Stimulated activated CD8-positive, alpha-beta memory T cell treated with anti-CD3 and anti-CD28 coated beads, Interleukin-15, amount 100 ng/mL, for 1 hour (primary cell): ENCODE measurements at places on chromosomes 13 and 19.

DNA sequence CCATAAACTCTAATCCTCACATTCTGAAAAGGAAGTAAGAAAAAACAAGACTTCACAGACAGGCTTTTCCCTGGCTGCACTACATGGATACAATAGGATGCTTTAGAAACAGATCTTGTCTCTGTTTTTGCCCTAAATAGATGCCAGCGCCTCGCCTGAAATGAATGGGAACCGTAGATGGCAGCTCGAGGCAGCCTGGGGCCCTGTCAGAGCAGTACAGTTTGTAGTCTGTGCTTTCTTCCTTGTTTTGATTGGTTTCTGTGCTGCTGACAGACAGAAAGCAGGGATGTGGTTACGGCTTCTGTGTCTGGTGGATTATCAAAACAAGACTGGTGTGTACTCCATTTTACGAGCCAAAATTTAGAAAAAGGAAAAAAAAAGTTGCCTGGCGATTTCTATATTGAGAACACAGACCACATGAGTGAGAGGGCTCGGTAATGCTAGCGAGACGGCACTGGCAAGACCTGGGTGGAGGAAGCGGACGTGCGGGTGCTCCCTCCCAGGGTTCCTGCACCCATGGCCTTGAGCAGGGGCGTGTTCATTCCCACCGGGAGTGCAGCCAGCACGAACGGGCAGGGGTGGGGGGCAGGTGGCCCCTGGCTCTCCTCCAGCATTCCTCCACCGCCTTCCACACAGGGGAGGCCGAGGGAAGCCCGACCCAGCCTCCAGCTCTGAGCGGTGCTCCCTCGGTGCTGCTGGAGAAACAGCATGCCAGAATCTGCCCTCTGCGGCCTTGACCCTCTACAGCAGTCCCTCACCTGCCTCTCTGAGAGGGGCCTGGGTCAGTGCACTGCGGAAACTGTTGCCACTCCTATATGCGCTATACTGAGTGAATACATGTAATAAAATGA, 37.6 kb upstream of the C1QTNF9 start:
- DNase-seq = peak; percentile 23

- DNase-seq = no peak
Observed at GRCh38 chr13:74695021-74695800, 561.0 kb upstream of the KLF12 start.

DNA sequence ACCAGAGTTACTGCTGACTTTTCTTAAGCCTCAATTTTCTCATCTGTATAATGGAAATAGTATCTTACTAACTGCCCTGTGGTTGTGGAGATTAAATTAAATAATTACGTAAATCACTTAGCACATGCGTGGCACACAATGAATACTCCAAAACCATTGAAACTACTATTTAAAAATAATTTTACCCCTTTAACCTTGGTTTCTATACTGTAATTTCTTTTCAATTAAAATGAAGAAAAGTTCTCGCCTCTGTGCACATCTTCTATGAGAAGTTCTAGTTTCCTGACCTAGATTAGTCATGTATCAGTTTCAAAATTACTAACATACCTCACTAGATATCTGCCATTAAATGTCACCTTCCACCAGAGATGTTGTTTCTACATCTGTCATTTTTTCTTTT, 5.7 kb downstream of the SLITRK1 start:
- DNase-seq = no peak

DNA sequence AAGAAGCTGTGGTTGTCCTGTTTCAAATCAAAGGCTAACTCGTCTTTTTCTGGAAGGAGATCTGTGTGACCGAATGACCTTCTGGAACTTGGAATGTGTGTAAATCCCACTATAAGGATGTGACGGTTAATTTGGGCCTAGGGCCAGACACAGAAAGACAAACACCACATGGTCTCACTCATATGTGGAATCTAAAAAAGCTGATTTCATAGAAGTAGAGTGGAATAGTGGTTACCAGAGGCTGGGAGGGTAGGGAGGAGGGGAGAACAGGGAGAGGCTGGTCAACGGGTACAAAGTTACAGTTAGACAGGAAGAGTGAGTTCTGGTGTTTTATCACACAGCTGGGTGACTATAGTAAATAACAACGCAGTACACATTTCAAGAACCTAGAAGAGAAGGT, 39.3 kb upstream of the RGCC start:
- no peak for DNase-seq

DNA sequence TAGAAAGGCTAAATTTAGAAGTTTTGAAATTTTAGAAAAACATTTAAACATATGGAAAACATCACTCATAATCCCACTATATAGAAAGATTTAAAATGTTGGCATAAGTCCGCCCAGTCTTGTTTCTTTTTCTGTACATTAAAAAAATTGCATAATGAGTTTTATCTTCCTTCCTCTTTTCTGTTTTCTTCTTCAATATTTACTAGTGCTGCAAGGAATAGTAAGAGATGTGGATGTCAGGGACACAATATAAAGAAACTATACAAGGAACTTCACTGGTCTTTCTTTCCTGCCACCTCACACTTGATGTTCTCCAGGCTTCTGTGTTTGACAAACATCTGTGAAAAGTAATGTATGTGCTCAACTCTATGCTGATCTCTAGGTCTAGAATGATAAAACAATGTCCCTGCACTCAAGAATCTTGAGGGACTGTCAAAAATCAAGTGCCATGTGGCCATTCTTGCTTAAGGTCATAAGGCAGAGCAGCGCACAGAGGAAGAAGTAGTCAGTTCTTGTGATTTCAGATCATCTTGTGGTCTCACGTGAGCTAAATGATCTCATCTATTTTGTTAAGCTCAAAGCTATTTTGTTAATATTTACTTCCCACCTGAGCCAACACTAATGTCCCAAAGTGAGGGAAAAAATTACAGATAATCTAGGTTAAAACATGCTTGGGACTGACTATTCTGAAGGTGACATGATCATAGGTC, 186.9 kb upstream of the OBI1 start:
- no peak for DNase-seq

- DNase-seq = no peak
Observed at GRCh38 chr19:33445442-33446329, 72.2 kb downstream of the CEBPG start.

DNA sequence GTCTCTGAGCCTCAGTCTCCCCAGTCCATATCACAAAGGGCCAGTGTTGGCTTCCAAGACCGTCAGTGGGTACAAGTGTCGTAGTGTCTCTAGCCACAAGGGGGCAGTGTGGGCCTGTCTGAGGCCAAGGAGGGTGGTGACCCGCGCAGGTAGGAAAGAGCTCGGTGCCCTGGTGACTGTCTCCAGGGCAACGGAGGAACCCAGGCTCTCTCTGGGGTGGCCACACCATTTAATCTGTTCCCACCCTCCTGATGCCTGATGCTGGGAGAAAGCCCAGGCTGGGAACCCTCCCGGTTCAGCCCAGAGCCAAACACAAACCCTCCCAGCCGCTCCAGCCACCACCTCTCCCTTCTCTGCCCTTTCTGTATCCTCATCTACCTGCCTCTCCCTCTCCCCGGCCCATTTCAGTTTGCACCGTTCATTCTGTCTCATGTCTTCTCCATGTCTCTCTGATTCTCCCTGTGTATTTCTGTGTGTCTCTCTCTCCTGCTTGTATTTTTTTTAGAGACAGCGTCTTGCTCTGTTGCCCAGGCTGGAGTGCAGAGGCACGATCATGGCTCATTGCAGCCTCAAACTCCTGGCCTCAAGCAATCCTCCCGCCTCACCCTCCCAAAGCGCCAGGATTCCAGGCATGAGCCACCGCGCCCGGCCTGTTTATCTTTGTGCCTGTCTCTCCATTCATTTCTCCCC, 17.5 kb upstream of the MEIS3 start:
- DNase-seq = peak; percentile 85

GRCh38 chr19:38152461-38153379, 71.3 kb downstream of the DPF1 start:
- DNase-seq = no peak

DNA sequence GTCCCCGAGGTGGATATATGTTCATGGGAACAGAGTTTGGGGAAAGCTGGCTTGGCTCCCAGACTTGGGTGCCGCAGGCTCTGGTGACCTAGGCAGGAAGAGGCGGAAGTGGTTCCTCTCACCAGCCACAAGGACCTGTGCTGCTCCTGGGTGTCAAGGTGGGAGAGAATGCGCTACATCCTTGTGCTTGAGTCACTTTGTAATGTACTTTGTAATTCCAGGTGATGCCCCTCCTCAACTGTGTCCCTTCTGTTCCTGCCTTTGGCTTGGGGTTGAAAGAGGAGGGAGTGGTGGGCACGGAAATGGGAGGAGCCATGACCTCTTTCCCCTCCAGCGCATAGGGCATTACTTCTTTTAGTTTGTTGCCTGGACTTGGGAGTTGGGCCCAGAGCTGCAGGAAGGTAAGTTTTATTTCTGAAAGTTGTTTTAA, 10.9 kb downstream of the GARRE1 start:
- DNase-seq = no peak

- DNase-seq = no peak
Observed at GRCh38 chr19:51107406-51108065, 673 bp downstream of the CTU1 start.
